M059J (cell line): ENCODE measurements at places on chromosomes 3 and 15.

- peak; percentile 94 for DNase-seq
Observed at GRCh38 chr15:98873441-98874218, 134.0 kb downstream of the PGPEP1L start.

DNA sequence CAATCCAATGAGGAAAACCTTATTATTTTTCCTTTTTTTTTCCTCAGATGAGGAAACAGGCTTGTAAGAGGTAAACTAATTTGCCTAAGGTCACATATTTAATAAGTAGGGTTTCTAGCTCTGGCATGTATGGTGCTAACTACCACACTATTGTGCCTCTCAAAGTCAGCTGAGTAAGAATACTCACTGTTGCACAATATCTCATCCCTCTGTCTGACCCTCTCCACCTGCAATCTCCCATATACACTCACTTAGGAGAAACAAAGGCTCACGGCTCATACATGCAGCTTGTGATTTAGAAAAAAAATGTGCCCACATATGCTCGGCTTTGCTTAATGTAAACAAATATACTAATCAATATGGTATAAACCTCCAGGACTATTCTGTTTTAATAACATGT, 10.4 kb upstream of the ARIH1 start:
- DNase-seq = no peak

GRCh38 chr3:71189480-71189879, 394.0 kb downstream of the FOXP1 start:
- DNase-seq = peak; percentile 34

DNA sequence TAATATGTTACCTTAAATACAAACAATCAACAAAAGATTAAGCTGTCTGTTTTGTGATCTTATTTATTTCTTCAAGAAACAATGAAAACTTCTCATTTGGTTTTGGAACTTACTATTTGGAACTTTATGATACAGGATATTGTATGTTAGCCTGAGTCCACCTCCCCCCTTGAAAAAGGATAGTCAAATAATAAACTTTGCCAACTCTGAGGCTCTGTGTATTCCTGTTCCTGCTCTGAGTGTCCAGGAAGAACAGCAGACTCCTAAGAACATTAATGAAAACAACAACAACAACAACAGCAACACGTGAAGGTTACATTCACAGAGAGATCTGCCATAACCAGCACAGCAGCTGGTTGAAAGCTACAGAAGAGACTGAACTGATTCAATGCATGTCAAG, 108.1 kb upstream of the AADACL2 start:
- DNase-seq = no peak
